Placental pericyte (primary cell): ENCODE measurements at places on chromosomes 7 and 10. TPM values are rescaled to one million over a fixed set of nuclear protein-coding genes. Genes with fewer than 3 reads are reported as not detected.

Gene GIMAP7
- total RNA-seq: not detected in 2 replicates

Gene HOXA3
- 2.3 TPM in 1 of 2 replicates, not detected in the other for total RNA-seq

Gene MICALL2
- 10.7 and 33.6 TPM in 2 replicates for total RNA-seq

Gene HOXA1
- 0.14 TPM in 1 of 2 replicates, not detected in the other for total RNA-seq

Gene SPDYE8
- not detected in 2 replicates for total RNA-seq

Gene ZNF503
- total RNA-seq: 8.3 and 15.9 TPM in 2 replicates

Gene ACSL5
- total RNA-seq: 1.4 and 1.5 TPM in 2 replicates

Gene SP8
- total RNA-seq: not detected in 2 replicates

Gene BCCIP
- 24.9 and 37.9 TPM in 2 replicates for total RNA-seq

Gene GSDME
- 31.5 and 33.0 TPM in 2 replicates for total RNA-seq

Gene REEP3
- total RNA-seq: 34.1 and 93.5 TPM in 2 replicates

Gene EVX1
- total RNA-seq: not detected in 2 replicates

Gene MEOX2
- under 0.01 TPM in 1 of 2 replicates, not detected in the other for total RNA-seq

Gene SNX10
- total RNA-seq: 0.22 and 0.72 TPM in 2 replicates

Gene OR2A7
- total RNA-seq: 0.22 and 0.57 TPM in 2 replicates

Gene PDZD7
- 0.22 and 0.57 TPM in 2 replicates for total RNA-seq

Gene PHKG1
- 0.86 and 0.88 TPM in 2 replicates for total RNA-seq

Gene AGAP6
- 3.9 and 4.0 TPM in 2 replicates for total RNA-seq

Gene ACBD7
- total RNA-seq: 0.72 TPM in 1 of 2 replicates, not detected in the other

Gene CDK14
- 16.2 and 33.9 TPM in 2 replicates for total RNA-seq

Gene PRKAR2B
- 7.9 and 9.6 TPM in 2 replicates for total RNA-seq

Gene EMX2
- 0.22 and 0.57 TPM in 2 replicates for total RNA-seq

Gene HYCC1
- total RNA-seq: 74.0 and 136 TPM in 2 replicates

Gene LIPN
- total RNA-seq: not detected in 2 replicates

Gene METTL27
- 1.1 and 2.4 TPM in 2 replicates for total RNA-seq

Gene CPA1
- total RNA-seq: 1.8 TPM in 1 of 2 replicates, not detected in the other

Gene AGBL3
- 0.22 and 0.72 TPM in 2 replicates for total RNA-seq

Gene ELFN1
- total RNA-seq: under 0.01 and 1.3 TPM in 2 replicates

Gene MGMT
- 5.9 and 11.6 TPM in 2 replicates for total RNA-seq

Gene SORCS3
- total RNA-seq: not detected in 2 replicates

Gene GPR158
- 2.0 and 3.9 TPM in 2 replicates for total RNA-seq

Gene EGR2
- total RNA-seq: 4.4 and 14.6 TPM in 2 replicates

Gene GALNT17
- total RNA-seq: 0.14 TPM in 1 of 2 replicates, not detected in the other

Gene MMD2
- not detected in 2 replicates for total RNA-seq
